ENCODE measurements at places on chromosomes 12 and 14.

DNA sequence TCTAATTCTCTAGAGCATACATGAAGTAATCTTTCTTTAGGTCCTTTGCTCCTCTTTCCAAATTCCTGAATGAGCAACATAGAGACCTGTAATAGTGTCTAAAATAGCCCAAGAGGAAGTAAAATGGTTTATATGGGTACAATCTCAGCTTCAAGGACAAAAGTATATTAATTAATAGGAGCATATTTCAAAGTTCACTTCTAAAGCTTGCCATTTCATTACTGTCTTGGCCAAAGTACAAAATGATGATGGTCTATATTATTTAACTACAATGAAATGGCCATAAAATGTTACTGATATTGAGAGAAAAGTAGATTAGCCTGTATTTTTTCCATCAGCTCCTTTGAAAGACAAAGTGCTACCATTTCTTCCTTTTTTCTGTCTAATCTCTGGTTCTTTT lies 410.4 kb upstream of the NOVA1 start:
- DNase-seq: no peak

DNA sequence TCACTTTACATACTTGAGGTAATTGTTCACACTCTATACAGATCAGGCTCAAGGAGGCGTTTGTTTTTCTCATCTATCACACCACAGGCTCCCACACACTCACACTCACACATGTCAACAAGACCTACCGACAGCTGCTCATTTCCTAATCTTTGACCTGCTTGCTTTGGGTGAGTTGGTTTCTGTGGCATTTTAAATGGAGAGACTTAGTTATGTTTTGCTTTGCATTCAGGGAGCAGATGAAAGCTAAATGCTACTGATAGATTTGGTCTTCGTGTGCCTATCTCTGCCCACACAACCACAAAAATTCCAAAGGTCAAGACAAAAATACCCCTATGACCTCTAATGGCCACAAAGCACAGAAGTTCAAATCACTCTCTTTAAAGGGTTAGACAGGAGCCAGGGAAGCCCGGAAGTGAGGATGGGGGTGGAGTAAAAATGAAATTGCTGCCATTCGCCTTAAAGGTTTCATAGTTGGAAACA lies 203.5 kb upstream of the G2E3 start:
- no peak for DNase-seq

GRCh38 chr14:101075801-101076413 lies 172.4 kb upstream of the RTL1 start:
- DNase-seq: no peak

GRCh38 chr12:1527789-1528188 lies 66.6 kb downstream of the FBXL14 start:
- no peak for DNase-seq

Data from ELF-1 (cell line).